ENCODE measurements at places on chromosomes 6 and 20.

DNA sequence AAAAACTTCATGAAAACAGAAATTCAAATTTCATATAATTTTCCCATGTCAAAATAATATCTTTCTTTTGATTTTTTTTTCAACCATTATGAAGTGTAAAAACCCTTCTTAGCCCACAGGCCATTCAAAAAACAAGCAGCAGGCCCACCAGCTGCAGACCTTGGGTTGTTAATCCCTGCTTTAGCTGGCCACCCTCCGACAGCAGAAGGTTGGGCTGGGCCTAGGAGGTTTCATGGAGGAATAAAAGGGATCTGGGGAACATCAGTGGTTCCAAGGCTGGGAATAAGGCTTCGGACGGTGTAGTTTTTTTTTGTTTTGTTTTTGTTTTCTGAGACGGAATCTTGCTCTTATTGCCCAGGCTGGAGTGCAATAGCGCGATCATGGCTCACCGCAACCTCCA lies 3.6 kb upstream of the HSP90AB1 start:
- H3K27me3 ChIP-seq = no peaks in the 10 kb centered on the region
- no peak overlapping the region for H3K4me3 ChIP-seq
- H3K27ac ChIP-seq = no peak overlapping the region
- peaks cover 6% of the 10 kb centered on the region for H3K36me3 ChIP-seq
- DNase-seq = no peak
- H3K4me1 ChIP-seq = peaks cover 23% of the 10 kb centered on the region

DNA sequence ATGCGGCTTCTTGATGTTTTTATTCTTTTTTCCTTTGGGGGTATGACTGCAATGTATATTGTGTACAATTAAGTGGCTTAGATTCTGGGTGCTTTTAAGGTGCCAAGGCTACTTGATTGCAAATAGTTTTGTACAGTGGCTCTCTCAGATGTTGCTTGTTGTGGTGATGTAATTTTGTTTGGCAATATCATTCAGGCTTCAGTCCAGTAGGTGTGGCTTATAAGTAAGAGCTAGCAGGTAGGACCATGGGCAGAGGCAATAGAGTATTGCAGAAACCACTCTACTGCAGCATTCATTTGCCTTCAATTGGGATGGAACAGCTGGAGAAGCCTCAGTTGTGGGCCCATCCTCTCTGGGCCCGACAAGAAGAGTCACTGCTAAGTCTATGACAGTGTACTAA lies 407.9 kb upstream of the MAN1A1 start:
- H3K36me3 ChIP-seq = no peaks in the 10 kb centered on the region
- no peak overlapping the region for H3K4me3 ChIP-seq
- H3K4me1 ChIP-seq = no peaks in the 10 kb centered on the region
- no peak for DNase-seq
- no peak overlapping the region for H3K27ac ChIP-seq

- no peak overlapping the region for H3K27ac ChIP-seq
- no peaks in the 10 kb centered on the region for H3K36me3 ChIP-seq
- peaks cover 28% of the 10 kb centered on the region for H3K4me1 ChIP-seq
- H3K4me3 ChIP-seq = no peak overlapping the region
- peaks cover 68% of the 10 kb centered on the region for H3K27me3 ChIP-seq
These were observed 106.2 kb downstream of the KIF13A start for GRCh38 chr6:17881085-17881858.

- H3K4me1 ChIP-seq = no peaks in the 10 kb centered on the region
- H3K4me3 ChIP-seq = no peak overlapping the region
- H3K36me3 ChIP-seq = no peaks in the 10 kb centered on the region
- no peak overlapping the region for H3K27ac ChIP-seq
- H3K27me3 ChIP-seq = no peaks in the 10 kb centered on the region
These were observed 49.5 kb upstream of the MYLIP start for GRCh38 chr6:16079354-16079753.

- H3K27ac ChIP-seq = no peak overlapping the region
- no peaks in the 10 kb centered on the region for H3K4me1 ChIP-seq
- no peak for DNase-seq
- no peaks in the 10 kb centered on the region for H3K27me3 ChIP-seq
These were observed 721.1 kb upstream of the CITED2 start for GRCh38 chr6:140095532-140095931.

GRCh38 chr20:574297-574942 lies 30.8 kb upstream of the CSNK2A1 start:
- no peak overlapping the region for H3K4me3 ChIP-seq
- no peak for DNase-seq
- H3K36me3 ChIP-seq = no peaks in the 10 kb centered on the region
- H3K4me1 ChIP-seq = no peaks in the 10 kb centered on the region
- peaks cover 30% of the 10 kb centered on the region for H3K27me3 ChIP-seq

GRCh38 chr20:48096957-48097890 lies 311.9 kb upstream of the SULF2 start:
- no peak for DNase-seq
- no peaks in the 10 kb centered on the region for H3K4me1 ChIP-seq
- H3K4me3 ChIP-seq = no peak overlapping the region
- H3K27me3 ChIP-seq = peaks cover 7% of the 10 kb centered on the region

Data from activated T-cell treated with anti-CD3 and anti-CD28 coated beads, Interleukin-2, amount 50 U/mL, for 72 hours (primary cell).